ENCODE measurements at places on chromosomes 4 and X. TPM values are rescaled to one million over a fixed set of nuclear protein-coding genes. Genes with fewer than 3 reads are reported as not detected.

RHOXF2 gene
- total RNA-seq: not detected

IRS4 gene
- total RNA-seq: not detected

BEND4 gene
- 1.6 TPM for total RNA-seq

CXCL1 gene
- total RNA-seq: 14.8 TPM

AADAT gene
- total RNA-seq: 10.9 TPM

DCX gene
- total RNA-seq: not detected

ARR3 gene
- total RNA-seq: 1.5 TPM

BMPR1B gene
- total RNA-seq: 0.68 TPM

RGN gene
- total RNA-seq: not detected

PCDH19 gene
- 1.4 TPM for total RNA-seq

MAGEB16 gene
- total RNA-seq: not detected

S100P gene
- total RNA-seq: 7.5 TPM

PNMA6A gene
- 0.68 TPM for total RNA-seq

POU4F2 gene
- not detected for total RNA-seq

IDH3G gene
- 143 TPM for total RNA-seq

ZGRF1 gene
- total RNA-seq: 7.3 TPM

DNA sequence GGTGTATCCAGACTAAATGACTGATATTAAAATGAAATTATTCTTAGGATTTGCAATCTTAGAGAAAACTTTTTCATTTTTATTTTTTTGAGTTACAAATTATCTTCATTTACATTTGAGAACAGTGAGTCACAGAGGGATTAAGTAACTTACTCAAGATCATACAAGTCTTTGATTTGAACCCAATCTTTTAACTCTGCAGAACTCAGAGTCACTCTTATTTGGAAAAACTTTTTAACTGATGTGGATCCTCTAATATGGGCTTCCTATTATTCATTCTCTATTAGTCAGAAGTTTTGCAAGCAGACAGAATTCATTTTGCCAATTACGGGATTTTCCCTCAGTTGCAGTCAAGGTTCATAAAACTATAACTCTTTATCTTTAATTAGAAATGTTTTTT, 20.1 kb downstream of the HPRT1 start:
- no peak for DNase-seq

DNA sequence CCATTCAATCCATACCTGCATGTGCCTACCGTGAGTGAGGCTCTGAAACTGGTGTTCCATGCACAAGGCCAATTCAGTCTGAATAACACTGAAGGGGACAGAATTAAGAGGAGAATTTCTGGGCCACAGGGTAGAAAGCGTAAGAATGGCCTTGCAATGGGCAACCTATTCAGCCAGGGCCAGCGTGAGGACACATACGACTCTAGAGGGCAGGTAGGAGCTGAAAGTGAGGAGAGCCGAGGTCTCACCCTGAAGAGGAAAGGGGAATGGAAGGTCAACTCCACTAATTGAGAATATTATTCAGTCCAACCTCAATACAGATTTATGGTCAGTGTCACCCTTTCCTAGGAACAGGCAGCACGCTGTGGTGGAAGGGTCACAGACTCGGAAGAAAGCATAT, 202.2 kb downstream of the TRIML1 start:
- DNase-seq: no peak

- no peak for DNase-seq
Measured at GRCh38 chrX:30414144-30414543, 105.0 kb upstream of the NR0B1 start.

GRCh38 chr4:138317175-138317748, 75.1 kb upstream of the SLC7A11 start:
- DNase-seq: no peak

- no peak for DNase-seq
Measured at GRCh38 chrX:124619710-124620109, 273.3 kb downstream of the SH2D1A start.

GRCh38 chr4:169810325-169811323, 52.9 kb upstream of the HPF1 start:
- DNase-seq: peak; percentile 10

DNA sequence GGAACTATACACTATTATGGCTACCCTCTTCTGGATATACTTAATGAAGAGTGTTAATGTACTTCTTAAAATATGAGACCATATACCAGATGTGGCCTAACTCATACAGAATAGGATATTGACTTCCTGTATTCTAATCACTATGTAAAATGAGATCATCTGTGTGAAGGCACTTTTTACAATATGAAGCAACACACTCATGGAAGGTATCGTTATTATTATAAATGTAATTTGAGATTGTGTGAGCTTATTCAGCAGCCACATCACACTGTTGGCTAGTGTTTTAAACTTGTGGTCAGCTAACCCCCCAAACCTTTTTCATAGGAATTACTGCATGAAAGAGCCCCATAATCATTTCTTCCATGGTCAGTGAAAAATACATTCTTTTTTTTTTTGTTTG, 281.8 kb upstream of the TEX13A start:
- DNase-seq: no peak

GRCh38 chr4:81951891-81952455, 421.8 kb downstream of the HNRNPD start:
- no peak for DNase-seq

GRCh38 chr4:1793496-1793840, 375 bp downstream of the FGFR3 start:
- peak; percentile 65 for DNase-seq

GRCh38 chrX:73577361-73577760, 14.4 kb downstream of the CHIC1 start:
- no peak for DNase-seq

DNA sequence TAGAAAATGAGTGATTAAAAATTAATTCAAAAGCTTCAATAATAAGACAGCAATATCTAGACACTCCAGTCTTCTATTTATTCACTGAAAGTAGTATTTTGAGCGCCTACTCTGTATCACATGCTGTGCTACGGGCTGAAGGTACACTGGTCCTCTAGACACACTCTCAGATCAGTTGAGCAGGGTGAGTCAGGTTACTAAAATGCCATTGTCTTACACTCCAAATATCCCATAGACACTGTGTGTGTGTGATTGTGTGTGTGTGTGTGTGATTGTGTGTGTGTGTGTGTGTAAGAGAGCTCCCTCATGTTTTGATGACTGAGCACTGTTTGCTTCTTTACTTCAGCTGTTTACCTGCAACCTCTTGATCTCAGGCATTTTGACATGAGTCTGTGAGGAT, 342.8 kb upstream of the BOD1L1 start:
- no peak for DNase-seq

GRCh38 chrX:989959-990510, 222.4 kb downstream of the CRLF2 start:
- DNase-seq: peak; percentile 73

DNA sequence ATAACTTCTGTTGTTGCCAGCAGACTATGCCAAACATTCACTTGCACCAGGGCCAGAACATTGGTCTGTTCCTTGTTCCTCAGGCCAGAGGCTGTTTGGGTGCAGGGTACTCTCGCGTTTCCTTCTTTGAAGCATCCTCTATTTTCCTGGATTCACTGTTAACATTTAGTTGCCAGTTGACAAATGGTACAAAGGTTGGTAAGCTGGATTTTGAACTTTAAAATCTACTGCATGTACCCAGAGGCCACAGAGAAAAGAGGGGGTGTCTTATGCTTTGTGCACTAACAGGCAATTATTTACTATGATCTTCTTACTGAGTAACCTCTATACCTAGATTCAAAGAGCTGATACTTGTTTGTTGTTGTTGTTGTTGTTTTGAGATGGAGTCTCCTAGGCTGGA, 12.8 kb upstream of the SAT1 start:
- DNase-seq: no peak

DNA sequence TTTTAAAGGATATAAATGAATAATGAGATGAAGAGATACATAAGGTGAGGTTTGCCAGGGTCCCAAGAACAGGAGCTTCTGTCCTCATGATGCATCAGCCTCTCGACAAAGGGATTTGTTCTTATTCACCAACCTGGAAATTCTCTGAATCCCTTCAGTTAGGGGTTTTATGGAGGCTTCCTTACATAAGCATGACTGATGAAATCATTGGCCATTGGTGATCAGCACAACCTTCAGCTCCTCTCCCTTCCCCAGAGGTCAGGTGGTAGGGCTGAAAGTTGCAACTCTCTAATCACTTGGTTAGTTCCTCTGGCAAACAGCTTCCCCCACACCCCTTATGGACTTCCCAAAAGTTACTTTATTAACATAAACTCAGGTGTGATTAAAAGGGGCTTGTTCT, 222.0 kb downstream of the SPRY1 start:
- DNase-seq: no peak

GRCh38 chr4:105815701-105816100, 79.6 kb upstream of the NPNT start:
- no peak for DNase-seq

DNA sequence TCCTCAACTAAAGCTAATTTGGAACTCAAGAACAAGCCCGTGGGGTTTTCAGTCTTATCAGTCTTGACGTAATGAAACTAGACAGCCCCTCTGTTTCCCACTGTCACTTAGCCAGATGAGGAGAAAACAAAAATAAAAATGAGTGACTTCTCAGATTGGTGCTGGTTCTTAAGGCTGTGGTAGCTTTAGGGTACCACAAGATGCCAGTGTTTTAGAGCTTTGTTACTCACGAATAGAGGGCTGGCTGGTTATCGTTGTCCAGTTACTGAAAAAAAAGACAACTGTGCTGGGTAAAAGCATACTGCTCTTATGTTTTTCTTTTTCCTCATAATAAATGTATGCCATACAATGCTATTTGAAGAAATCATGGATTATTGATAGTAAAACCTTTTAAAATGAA, 796.7 kb downstream of the RAPGEF2 start:
- no peak for DNase-seq

DNA sequence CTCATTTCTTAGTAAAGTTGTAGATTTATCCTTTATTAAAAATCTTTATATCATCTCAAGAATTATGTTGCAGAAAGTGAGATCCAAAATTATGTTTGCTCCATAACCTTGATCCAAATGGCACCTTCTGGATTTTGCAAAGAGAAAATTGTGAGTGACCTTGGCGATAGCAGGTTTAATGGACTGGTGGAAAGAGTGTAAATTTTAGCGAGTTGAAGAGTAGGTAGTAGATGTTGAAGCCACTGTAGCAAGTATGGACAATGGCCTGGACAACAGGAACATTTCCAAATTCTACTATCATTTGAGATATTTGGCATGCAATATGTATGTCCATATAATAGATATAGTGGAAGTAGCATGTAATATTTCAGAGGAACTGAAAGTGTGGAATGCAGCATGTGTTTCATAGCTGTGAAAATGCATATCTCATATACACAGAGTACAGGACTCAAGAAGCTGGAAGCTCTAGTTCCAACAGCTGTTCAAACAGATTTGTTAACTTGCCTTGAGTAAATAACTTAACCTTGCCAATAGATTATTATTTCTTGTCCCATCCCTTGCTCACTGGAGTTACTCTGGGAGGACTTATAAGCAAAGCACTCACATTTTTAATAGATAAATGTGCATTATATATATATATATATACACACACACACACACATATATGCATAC, 152.5 kb upstream of the TLL1 start:
- DNase-seq: no peak

- no peak for DNase-seq
Measured at GRCh38 chrX:97224148-97224547, 340.4 kb downstream of the RPA4 start.

- DNase-seq: no peak
Measured at GRCh38 chr4:47933840-47934239, 19.5 kb upstream of the NFXL1 start.

GRCh38 chr4:26106776-26107175, 192.8 kb downstream of the SMIM20 start:
- no peak for DNase-seq

GRCh38 chr4:24588216-24588954, 4.0 kb upstream of the DHX15 start:
- DNase-seq: no peak

- no peak for DNase-seq
Measured at GRCh38 chr4:76246025-76246424, 5.5 kb upstream of the FAM47E start.

DNA sequence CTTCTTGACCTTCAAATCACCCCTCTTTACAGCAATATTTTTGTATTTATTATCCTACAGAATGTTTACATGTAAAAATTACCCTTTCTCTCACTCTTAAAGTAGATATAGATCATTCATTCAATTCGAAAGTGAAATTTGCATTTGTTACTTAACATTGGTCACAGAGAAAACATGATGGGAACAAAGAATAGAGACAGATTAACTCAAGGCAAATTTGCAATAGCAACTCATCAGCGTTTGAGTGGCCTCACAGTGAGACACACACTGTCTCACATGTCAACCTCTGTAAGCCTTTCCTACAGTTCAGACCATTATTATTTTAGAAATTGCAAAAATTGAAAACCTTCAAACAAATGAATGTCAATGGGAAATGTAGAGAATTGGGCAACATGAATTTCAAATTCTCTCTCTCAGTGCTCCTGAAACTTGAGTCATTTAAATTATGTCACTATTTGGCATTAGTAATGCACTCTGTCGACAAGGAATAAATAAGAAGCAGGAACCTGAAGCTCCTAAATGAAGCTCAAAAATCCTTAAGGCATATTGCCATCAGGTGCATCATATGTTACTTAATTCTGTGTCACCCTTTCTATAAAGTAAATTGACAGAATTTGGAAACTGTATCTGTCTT, 148.3 kb upstream of the ANXA10 start:
- DNase-seq: no peak

DNA sequence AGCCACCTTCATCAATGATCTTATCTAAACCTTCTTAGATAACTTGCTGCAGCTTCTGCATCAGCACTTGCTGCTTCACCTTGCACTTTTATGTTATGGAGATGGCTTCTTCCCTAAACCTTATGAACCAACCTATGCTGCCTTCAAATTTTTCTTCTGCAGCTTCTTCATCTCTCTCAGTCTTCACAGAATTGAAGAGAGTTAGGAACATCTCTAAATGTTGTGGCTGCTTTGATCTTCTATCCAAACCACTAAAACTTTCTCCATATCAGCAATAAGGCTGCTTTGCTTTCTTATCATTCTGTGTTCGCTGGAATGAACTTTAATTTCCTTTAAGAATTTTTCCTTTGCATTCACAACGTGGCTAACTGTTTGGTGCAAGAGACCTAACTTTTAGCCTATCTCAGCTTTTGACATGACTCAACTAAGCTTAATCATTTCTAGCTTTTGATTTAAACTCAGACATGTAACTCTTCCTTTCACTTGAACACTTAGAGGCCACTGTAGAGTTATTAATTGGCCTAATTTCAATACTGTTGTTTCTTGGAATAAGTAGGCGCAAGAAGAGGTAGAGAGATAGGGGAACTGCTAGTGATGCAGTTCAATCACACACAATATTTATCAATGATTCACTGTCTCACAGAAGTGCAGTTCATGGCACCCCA, 36.1 kb upstream of the CORIN start:
- no peak for DNase-seq

GRCh38 chr4:156084373-156084772, 130.7 kb upstream of the CTSO start:
- DNase-seq: no peak

DNA sequence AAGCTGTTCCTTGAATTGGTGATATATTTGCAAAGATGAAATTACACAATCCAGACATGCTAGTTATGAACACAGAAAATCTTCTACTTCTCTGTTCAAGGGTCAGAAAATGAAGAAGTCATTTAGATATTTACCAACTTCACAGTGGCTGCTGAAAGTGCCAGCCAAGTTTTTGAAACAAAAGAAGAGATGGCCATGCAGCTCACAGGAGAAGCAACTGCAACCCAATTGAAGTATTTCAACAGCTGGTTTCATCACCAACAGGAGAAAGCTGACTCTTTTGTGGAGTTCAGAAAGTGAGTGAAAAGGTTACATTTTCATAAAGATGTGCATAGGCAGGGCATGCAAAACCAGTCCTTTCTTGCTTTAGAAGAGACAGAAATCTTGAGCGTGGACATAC, 70.1 kb upstream of the LSM6 start:
- DNase-seq: no peak
